Thoracic aorta (tissue), 2 donors: ENCODE measurements at places on chromosomes 12 and 14.

- H3K36me3 ChIP-seq = no peaks in the 10 kb centered on the region
- peak; percentile 19 for DNase-seq
- H3K27ac ChIP-seq = no peak overlapping the region
- no peak overlapping the region for H3K4me3 ChIP-seq
- H3K27me3 ChIP-seq = no peaks in the 10 kb centered on the region
- no peaks in the 10 kb centered on the region for H3K4me1 ChIP-seq
Observed at GRCh38 chr14:103372552-103373304, 12.5 kb upstream of the MARK3 start.

GRCh38 chr12:132630672-132631071 is 12.1 kb downstream of the P2RX2 start:
- no peaks in the 10 kb centered on the region for H3K27me3 ChIP-seq
- H3K4me3 ChIP-seq = no peak overlapping the region
- H3K36me3 ChIP-seq = peaks cover 44% of the 10 kb centered on the region
- no peak for DNase-seq
- H3K27ac ChIP-seq = no peak overlapping the region

GRCh38 chr14:56881181-56881580 is 70.9 kb upstream of the OTX2 start:
- H3K4me3 ChIP-seq = no peak overlapping the region
- no peaks in the 10 kb centered on the region for H3K36me3 ChIP-seq
- no peaks in the 10 kb centered on the region for H3K4me1 ChIP-seq
- no peaks in the 10 kb centered on the region for H3K27me3 ChIP-seq
- DNase-seq = no peak

- no peaks in the 10 kb centered on the region for H3K27me3 ChIP-seq
- H3K4me1 ChIP-seq = peaks cover 5% of the 10 kb centered on the region
- no peak overlapping the region for H3K4me3 ChIP-seq
Observed at GRCh38 chr12:91059211-91059610, 1.4 kb upstream of the KERA start.

- no peak overlapping the region for H3K4me3 ChIP-seq
- no peak for DNase-seq
- H3K27ac ChIP-seq = no peak overlapping the region
- H3K4me1 ChIP-seq = no peaks in the 10 kb centered on the region
Observed at GRCh38 chr12:122126713-122127597, 47.1 kb downstream of the IL31 start.

DNA sequence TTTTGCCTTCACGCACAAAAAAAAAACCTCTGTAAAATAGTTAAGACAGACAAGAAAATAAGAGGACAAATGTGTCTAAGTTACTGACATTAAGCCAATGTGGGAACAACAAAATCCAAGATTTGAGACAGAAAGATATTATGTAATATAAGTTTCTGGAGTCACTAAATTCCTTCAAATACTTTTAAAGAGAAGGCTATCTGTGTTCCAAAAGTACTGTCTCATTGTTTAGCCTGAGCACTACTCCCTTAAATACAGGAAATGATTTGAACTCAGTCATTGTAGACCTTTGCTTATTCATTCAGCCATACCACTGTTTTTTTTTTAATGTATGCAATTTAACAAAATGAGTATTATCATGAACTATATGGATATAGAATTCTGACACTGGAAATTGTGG is 82.7 kb upstream of the KITLG start:
- no peaks in the 10 kb centered on the region for H3K36me3 ChIP-seq
- no peak overlapping the region for H3K27ac ChIP-seq
- H3K4me3 ChIP-seq = no peak overlapping the region
- no peak for DNase-seq
- no peaks in the 10 kb centered on the region for H3K27me3 ChIP-seq

- H3K4me3 ChIP-seq = no peak overlapping the region
Observed at GRCh38 chr12:65998536-65999530, 131.7 kb downstream of the LLPH start.
